Activated CD4-positive, alpha-beta T cell treated with anti-CD3 and anti-CD28 coated beads for 36 hours (primary cell): ENCODE measurements at places on chromosomes 2 and 18. TPM values are rescaled to one million over a fixed set of nuclear protein-coding genes. Genes with fewer than 3 reads are reported as not detected.
A peak's percentile ranks its signal among the peaks of the same experiment; 100 is the strongest.

GRCh38 chr2:127174136-127174535 is 46.0 kb downstream of the CYP27C1 start:
- H3K36me3 ChIP-seq: no peaks in the 10 kb centered on the region
- H3K4me1 ChIP-seq: no peaks in the 10 kb centered on the region
- DNase-seq: peak; percentile 27

DNA sequence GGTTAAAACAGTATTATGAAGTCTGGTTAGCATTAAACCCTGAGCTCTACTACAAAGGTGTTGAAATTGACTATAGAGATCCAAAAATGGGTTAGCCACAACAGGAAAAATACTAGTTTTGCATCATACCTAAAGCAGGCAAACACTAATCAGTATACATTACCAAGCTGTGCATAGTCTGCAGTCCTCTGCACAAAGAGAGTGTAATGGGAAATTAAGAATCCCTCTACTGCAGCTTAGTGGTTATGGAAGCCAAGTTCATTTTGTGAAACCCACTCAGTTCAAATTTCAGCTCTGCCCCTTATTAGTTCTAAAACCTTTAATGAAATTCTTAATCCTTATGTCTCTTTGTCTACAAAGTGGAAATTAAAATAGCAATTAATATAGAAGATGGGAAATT is 192.1 kb downstream of the MBD2 start:
- no peak for DNase-seq
- H3K27me3 ChIP-seq: peaks cover 7% of the 10 kb centered on the region
- H3K27ac ChIP-seq: no peak overlapping the region
- no peak overlapping the region for H3K4me3 ChIP-seq
- H3K4me1 ChIP-seq: no peaks in the 10 kb centered on the region

Gene RESP18
- not detected for total RNA-seq

DNA sequence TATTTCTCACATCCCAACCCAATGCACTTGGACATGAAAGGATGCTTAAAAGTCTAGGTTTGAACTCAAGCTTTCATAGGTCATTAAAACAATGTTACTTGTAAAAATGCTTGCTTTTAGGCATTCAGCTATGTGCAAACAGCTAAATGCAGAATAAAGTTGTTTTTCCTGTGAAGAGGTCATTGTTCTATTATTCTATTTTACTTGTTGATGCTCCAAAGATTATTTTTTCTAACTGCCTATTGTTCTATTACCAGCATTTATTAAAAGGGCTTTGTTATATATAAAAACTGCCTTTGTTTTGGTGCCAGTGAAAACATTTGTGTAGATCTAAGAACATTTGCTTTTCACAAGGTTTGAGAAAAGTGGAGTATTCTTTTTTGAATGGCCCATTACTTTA is 49.4 kb downstream of the TMEM178A start:
- H3K4me1 ChIP-seq: no peaks in the 10 kb centered on the region
- H3K27ac ChIP-seq: no peak overlapping the region
- H3K36me3 ChIP-seq: no peaks in the 10 kb centered on the region
- no peak overlapping the region for H3K4me3 ChIP-seq
